GDM1 (cell line): ENCODE measurements at places on chromosomes 1 and 21.
A peak's percentile ranks its signal among the peaks of the same experiment; 100 is the strongest.

- DNase-seq = no peak
Observed at GRCh38 chr21:16044676-16045075, 314.9 kb downstream of the USP25 start.

GRCh38 chr1:201748335-201748734 is 80.6 kb upstream of the IPO9 start:
- no peak for DNase-seq

- DNase-seq = no peak
Observed at GRCh38 chr1:111253876-111254275, 26.4 kb downstream of the CHI3L2 start.

- DNase-seq = peak; percentile 30
Observed at GRCh38 chr1:108082738-108083562, 117.2 kb downstream of the SLC25A24 start.

GRCh38 chr1:8145545-8146202 is 119.6 kb upstream of the ERRFI1 start:
- DNase-seq = no peak

- no peak for DNase-seq
Observed at GRCh38 chr1:209845408-209845725, 17.6 kb downstream of the UTP25 start.

GRCh38 chr1:94962409-94963265 is 35.7 kb upstream of the CNN3 start:
- peak; percentile 28 for DNase-seq

GRCh38 chr1:17849216-17849615 is 94.1 kb downstream of the ACTL8 start:
- no peak for DNase-seq

GRCh38 chr1:68675336-68675735 is 178.5 kb upstream of the DEPDC1 start:
- no peak for DNase-seq
